ENCODE measurements at places on chromosomes 11 and 22.

- DNase-seq = no peak
These were observed 29.9 kb downstream of the CREB3L1 start for GRCh38 chr11:46307369-46307768.

DNA sequence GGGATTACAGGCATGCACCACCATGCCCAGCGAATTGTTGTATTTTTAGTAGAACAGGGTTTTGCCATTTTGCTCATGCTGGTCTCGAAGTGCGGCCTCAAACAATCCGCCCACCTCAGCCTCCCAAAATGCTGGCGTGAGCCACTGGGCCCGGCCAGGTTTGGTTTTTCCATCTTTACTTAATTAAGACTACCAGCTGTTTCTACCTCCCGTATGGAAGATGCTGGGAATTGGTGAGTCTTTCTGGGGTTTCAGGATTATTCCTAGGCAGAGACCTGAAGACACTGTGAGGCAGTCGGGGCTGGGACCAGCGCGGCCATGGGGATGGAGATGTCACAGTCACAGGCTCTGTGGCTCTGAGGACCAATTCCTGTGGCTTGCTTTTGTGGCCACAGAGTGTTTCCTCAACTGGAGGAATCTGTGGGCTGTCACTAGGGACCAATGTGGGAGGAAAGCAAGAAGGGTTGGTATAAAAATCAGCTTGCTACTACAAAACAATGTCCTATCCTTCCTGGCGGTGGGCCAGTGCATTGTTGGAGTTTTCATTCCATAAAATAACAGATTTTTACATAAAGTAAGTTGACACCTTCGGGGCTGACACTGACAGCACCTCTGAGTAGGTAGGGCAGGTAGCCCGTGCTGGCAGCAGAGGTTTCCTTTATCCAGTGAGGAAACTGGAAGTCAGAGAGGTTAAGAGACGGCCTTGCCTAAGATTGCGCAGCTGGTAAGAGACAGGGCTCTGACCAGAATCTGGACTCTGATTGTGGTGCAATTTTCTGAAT is 8.4 kb upstream of the FTH1 start:
- DNase-seq = no peak

DNA sequence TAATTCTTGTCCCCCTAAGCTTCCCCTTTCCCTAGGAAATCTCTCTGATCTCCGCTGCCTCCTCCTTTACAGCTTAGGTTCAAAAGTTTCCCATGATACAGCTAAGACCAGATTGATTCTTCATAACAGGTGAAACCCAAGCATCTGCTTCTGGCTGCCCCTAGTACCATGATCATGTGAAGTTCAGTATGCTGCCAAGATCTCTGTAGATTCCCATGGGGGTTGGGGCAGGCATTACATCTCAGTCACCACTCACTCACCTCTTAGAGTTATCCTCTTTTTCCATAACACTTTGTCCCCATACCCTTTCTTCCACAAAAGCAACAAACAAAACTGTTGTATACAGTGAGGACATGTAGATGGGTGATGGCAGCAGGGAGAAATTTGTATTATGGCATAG is 44.0 kb downstream of the RRP8 start:
- no peak for DNase-seq

GRCh38 chr11:121426476-121427399 is 25.4 kb upstream of the SORL1 start:
- no peak for DNase-seq
